ENCODE measurements at places on chromosomes 5 and 9.

DNA sequence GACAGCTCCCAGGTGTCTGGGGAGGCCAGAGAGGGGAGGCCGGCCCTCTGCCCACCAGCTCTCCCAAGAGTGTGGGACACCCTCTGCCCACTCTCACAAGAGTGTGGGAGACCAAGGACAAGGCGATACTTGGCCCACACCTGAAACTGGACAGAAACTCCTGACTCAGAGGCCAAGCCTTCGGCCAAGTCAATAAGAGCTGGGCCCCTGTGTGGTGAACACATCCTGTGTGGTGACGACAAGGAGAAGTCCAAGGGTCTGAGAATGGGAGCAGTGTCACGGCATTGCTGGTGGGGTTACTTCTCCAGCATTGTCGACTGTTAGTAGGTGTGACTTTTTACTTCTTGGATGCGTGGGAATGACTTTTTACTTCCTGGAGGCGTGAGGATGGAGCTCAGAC, 14.6 kb upstream of the F2RL1 start:
- peaks cover 3% of the 10 kb centered on the region for H3K4me1 ChIP-seq
- H3K4me3 ChIP-seq, result no peak overlapping the region
- H3K27ac ChIP-seq, result no peak overlapping the region
- DNase-seq, result no peak
- H3K36me3 ChIP-seq, result no peaks in the 10 kb centered on the region
- no peaks in the 10 kb centered on the region for H3K27me3 ChIP-seq

- no peak for DNase-seq
- H3K27me3 ChIP-seq, result no peaks in the 10 kb centered on the region
- no peaks in the 10 kb centered on the region for H3K4me1 ChIP-seq
Measured at GRCh38 chr9:121997791-121998190, 95.3 kb downstream of the TTLL11 start.

- no peaks in the 10 kb centered on the region for H3K27me3 ChIP-seq
- H3K27ac ChIP-seq, result no peak overlapping the region
- H3K4me1 ChIP-seq, result no peaks in the 10 kb centered on the region
- no peaks in the 10 kb centered on the region for H3K36me3 ChIP-seq
- H3K4me3 ChIP-seq, result no peak overlapping the region
Measured at GRCh38 chr9:12183321-12183720, 509.9 kb upstream of the TYRP1 start.

DNA sequence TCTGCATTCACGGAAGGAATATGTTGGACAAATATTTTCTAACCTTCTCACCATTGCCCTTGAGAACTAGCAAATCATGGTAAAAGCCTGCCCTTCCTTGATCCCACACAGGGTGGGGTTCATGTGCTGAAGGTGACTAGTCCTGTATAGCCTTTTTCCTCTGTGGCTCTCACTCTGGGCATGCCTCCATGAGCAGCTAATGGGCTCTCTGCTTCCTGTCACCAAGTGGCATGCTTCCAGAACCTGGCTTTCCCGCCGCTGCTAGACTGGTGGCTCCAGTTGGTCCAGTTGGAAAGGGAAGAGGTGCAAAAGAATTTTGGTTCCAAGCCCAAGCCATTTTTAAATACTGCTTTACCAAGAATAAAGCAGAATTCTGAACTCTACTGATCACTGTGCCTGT, 35.5 kb downstream of the FBXO10 start:
- H3K27me3 ChIP-seq, result no peaks in the 10 kb centered on the region
- DNase-seq, result no peak
- peaks cover 4% of the 10 kb centered on the region for H3K36me3 ChIP-seq
- H3K4me1 ChIP-seq, result no peaks in the 10 kb centered on the region
- no peak overlapping the region for H3K27ac ChIP-seq
- no peak overlapping the region for H3K4me3 ChIP-seq

DNA sequence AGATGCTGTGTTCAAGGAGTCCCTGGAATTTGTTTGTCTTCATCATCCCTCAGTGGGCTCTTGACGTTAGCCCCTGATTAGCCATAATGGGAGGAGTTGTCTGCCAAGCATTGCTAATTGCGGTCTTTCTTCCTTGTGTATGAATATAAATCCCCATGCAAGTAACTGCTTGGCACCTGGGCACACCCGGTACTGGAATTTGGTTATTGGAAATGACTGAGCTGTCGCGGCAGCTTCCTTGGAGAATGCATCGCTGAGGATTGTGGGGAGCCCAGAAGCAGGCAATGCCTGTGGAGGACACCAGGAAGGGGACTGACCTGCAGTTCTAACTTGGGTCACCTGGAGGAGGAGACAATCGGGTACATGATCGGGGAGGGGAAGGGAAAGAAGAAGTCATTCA, 53.3 kb upstream of the CTSL start:
- H3K27ac ChIP-seq, result no peak overlapping the region
- H3K27me3 ChIP-seq, result peaks cover 6% of the 10 kb centered on the region
- DNase-seq, result no peak
- no peaks in the 10 kb centered on the region for H3K36me3 ChIP-seq
- no peaks in the 10 kb centered on the region for H3K4me1 ChIP-seq

DNA sequence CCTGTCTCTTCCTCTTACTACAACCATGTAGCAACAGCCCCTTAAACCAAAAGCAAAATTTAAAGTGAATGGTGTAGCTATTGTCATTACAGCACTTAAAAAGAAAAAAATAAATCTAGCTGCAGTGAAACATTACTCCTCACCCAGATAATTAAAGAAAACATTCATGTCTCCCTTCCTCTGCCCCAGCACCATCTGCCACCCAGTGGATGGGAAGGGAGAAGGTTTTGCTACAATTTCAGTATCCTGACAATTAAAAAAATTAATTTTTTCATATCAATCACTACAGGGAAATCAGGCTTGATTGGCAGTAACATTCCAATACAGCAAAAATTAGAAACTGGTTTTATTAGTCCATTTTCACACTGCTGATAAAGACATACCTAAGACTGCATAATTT, 147.4 kb upstream of the PUM3 start:
- no peaks in the 10 kb centered on the region for H3K4me1 ChIP-seq
- H3K27ac ChIP-seq, result no peak overlapping the region
- H3K27me3 ChIP-seq, result peaks cover 5% of the 10 kb centered on the region
- H3K4me3 ChIP-seq, result no peak overlapping the region
- no peaks in the 10 kb centered on the region for H3K36me3 ChIP-seq

- no peaks in the 10 kb centered on the region for H3K36me3 ChIP-seq
- no peaks in the 10 kb centered on the region for H3K27me3 ChIP-seq
- DNase-seq, result no peak
- no peak overlapping the region for H3K27ac ChIP-seq
- H3K4me3 ChIP-seq, result no peak overlapping the region
- H3K4me1 ChIP-seq, result no peaks in the 10 kb centered on the region
Measured at GRCh38 chr5:33629999-33630398, 189.2 kb downstream of the TARS1 start.

DNA sequence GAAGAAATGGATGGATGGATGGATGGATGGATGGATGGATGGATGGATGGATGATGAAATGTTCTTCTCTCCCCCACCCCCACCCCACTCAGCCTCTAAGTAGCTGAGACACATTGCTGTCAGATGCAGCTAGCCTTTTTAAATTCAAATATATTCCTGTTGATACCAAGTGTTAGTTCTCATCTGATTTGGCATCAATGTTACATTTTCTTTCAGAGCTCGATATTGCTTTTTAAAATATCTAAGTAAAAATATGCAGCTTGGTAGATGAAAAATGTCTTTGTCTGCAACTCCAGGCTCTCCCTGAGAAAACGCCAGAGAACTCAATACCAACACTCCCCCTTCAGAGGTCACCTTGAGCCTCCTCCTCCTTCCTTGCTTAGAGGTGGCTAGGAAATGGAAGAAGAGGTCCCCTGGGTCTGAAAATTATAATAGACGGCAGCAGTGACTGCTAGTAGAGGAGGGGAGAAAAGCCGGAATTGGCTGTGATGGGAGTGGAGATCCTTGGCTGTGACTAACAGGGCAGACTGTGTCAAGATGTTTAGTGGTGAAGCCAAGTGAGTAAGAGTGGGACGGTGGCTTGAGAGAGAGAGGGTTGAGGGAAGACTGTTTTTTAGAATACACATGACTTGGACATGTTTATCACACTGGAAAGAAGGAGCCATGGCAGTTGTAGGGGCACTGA, 156.0 kb downstream of the ZNF462 start:
- no peaks in the 10 kb centered on the region for H3K27me3 ChIP-seq
- H3K4me1 ChIP-seq, result no peaks in the 10 kb centered on the region
- no peak overlapping the region for H3K4me3 ChIP-seq
- DNase-seq, result no peak
- no peak overlapping the region for H3K27ac ChIP-seq

GRCh38 chr9:88476491-88477271, 58.3 kb upstream of the NXNL2 start:
- H3K4me3 ChIP-seq, result no peak overlapping the region
- H3K27ac ChIP-seq, result peak overlapping the region; percentile 4
- peak; percentile 26 for DNase-seq
- H3K27me3 ChIP-seq, result no peaks in the 10 kb centered on the region
- peaks cover 16% of the 10 kb centered on the region for H3K36me3 ChIP-seq

DNA sequence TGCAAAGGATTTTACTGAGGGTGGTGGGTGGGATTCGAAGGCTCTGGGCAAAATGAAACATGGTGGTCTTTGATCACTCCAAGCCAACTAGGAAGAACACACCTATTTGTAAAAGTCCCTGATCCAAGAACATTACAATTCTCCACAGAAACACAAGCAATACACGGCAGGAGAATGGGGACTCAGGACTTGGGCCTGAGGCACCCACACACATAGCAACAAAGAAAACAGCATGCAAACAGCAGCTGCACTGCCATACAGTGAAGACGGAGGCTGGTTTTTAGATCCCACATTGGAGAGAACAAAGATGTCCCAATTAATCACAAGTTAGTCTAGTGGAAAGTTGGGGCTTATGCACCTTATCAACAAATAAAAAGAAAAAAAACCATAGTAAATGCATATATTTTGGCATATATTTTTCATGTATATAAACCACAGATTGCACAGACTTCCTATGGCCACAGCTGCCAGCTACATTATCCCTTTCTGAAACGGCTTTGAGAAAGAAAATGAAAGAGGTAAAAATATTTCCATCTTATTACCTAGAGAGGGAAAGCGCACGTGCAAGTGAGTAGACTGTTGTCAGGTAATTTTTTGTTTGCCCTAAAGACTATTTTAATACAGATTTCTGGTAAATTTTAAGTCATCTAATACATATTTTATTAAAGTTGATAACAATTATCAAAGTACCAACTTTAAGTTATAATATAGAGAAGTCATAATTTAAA, 410.9 kb downstream of the BNC2 start:
- H3K4me3 ChIP-seq, result no peak overlapping the region
- no peaks in the 10 kb centered on the region for H3K36me3 ChIP-seq
- no peaks in the 10 kb centered on the region for H3K27me3 ChIP-seq
- H3K27ac ChIP-seq, result no peak overlapping the region
- DNase-seq, result no peak

DNA sequence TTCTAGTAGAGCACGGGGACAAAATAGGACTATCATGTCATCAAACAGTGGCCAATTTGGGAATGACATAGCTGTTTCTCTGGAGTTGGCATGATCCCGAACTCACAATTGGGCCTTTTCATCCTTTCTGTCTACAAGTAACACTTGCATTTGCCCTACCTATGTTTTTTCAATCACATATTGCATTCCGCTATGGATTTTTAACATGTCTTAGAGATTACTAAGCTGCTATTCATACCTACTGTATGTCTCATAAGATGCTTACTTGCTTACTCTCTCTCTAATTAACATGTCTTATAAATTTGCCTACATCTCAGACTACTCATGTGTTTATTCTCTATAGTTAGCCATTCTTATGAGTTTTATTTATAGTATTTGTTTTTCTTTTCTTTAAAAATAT, 341.2 kb upstream of the CTNND2 start:
- H3K36me3 ChIP-seq, result no peaks in the 10 kb centered on the region
- H3K27ac ChIP-seq, result no peak overlapping the region
- H3K4me3 ChIP-seq, result no peak overlapping the region
- H3K27me3 ChIP-seq, result no peaks in the 10 kb centered on the region
- no peak for DNase-seq

DNA sequence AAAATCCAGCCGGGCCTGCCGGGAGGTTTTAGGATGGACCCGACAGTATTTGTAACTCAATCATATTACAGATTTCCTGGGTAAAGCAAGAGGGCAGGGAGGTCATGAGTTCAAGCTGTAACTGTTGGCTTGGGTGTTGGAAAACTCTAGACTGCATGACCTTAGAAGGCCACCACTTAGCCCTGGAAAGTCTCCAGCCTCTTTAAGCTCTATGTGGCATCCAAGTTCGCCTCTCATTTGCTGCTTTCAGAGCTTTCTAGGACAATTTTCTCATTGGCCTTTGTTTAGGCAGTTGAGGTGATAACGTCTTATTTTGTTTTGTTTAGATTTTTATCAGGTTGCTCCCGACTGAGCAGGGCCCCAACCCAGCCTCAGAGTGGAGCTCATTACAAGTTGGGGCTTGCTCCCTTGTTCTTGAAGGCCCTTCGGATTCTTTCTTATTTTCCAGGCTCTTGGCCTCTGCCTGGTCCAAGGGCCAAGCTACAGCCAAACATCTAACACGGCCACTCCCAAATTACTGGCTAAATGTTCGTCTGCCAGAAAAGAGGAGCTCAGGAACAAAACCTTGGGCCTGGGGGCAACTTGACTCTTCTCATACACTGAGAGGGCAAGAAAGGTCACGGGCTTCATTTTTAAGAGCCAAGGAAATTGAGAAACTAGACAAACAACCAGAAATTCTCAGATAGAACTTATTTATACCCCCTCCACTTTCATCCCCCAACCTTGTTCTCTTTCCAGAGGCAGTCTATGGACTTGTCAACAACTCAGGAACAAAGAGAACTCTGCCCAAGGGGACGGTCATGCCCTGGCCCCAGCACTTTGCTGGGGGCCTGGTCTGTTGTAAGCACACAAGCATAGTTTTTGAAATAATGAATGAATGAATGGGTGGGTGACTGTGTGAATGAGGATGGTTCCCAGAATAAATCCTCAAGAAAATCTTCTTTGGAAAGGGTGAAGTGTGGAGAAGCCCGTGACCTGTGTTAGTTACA, 526.9 kb downstream of the BNC2 start:
- no peak overlapping the region for H3K27ac ChIP-seq
- no peak for DNase-seq
- no peaks in the 10 kb centered on the region for H3K4me1 ChIP-seq
- H3K4me3 ChIP-seq, result no peak overlapping the region
- no peaks in the 10 kb centered on the region for H3K36me3 ChIP-seq

DNA sequence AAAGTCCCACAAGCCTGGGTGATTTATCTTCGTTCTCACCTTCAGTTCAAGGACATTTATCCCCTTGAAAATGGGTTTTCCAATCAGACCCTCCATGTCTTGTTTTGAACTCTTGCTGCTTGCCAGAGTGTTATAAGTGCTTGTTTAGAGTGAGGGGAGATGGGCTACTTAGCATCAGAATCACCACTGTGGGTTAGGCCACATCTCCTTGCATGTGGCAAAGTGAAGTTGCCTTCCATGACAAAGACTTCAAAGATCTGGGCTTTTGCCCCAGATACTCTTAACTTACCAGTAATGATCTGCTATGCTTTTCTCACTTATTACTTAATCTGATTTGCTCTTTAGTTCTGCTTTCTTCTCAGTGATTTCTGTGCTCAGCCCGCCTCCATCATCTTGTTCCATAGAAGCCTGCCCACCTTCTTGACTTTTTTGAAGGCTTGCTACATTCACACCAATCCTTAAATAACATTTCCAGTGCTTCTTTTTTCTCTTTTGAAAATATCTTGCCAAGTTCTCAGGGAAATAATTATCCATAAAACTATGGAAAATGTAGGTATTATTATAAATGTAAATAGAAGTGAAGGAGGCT, 39.0 kb downstream of the GPR21 start:
- no peak overlapping the region for H3K4me3 ChIP-seq
- DNase-seq, result no peak
- H3K4me1 ChIP-seq, result peaks cover 15% of the 10 kb centered on the region
- H3K36me3 ChIP-seq, result peaks cover 21% of the 10 kb centered on the region

GRCh38 chr5:137624786-137625349, 111.0 kb downstream of the KLHL3 start:
- H3K27ac ChIP-seq, result no peak overlapping the region
- DNase-seq, result no peak
- no peaks in the 10 kb centered on the region for H3K4me1 ChIP-seq
- no peak overlapping the region for H3K4me3 ChIP-seq
- H3K36me3 ChIP-seq, result no peaks in the 10 kb centered on the region
